Esophagus squamous epithelium (tissue), 5 donors: ENCODE measurements at places on chromosomes 2 and 18.

GRCh38 chr2:219570194-219570923 is 980 bp downstream of the OBSL1 start:
- DNase-seq: no peak

DNA sequence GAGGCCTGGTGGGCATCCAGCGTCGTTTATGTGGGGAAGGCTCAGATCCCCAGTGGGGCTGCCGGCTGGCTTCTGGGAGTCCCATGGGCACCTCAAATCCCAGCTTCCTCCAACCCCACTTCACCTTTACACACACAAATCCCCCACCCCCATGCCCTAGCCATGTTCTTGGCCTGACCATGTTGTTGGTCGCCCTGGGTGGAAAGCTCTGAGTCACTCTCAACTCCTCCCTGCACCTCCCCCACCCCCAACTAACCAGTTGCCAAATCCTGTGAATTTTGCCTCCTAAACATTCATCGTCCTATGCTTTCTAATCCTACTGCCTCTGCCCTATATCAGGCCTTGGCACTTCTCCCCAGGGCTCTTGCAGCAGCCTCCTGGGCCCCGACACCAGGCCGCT is 6.4 kb downstream of the TNS1 start:
- DNase-seq: no peak

DNA sequence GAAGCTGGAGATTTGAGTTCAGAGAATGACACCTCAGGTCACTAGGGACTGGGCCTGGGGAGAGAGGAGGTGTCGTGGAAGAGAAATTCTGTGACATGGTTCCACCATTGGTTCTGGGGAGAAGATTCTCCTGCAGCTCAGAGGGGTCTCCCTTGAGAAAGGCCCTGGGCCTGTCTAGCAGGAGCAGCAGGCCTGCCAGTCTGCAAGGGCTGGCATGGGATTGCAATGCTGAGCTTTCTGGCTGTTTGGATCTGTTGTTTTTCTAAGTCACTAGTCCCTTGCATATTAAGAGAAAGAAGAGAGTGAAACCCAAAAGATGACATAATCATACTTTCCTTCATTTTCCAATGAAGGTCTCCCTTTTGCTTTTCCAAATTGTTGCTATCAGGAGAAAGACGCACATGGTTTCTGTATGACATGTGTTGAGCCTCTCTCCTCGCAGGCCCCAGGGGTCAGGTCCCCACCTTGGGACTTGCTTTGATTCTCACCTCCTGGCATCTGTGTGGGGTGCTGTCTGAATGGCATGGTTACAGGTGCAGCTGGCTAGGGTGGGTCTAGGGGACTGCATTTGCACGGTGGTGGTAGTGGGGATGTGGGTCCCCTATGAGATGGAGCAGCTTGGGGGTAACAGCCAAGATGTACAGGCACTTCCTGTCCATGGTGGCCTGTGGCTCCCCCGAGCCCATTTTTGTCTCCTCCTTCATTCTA is 117.8 kb downstream of the GLI2 start:
- DNase-seq: no peak

- DNase-seq: no peak
Observed at GRCh38 chr2:213995400-213996105, 415.3 kb upstream of the VWC2L start.

DNA sequence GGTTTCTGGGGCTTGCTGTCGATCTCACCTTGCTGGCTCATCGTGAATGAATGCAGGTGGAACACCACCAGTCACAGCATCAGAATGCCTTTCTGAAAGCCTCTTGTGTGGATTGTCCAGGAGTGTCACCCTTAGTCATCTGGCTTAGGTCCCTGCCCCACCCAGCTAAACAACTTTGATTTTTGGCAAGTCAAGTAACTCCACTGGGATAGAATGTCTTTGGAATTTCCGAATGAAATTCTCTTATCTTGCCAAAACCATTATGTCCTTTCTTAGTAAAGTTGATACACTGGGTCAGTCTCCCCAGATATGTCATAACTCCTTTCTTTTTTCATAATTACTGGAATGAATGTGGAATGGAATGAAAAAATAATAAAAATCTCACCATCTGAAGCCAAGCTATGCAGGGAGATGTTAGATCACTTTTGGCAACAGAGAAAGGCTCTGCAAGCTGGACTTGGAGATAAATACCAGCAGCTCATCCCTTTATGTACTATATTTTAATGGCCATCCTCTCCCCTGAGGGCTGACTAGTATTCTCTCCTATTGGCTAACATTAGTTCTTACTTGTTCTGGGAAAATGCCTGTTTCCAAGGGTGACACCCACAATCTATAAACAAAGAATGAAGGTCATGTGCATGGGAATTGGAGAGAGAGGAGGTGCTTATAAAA is 35.4 kb downstream of the INSIG2 start:
- no peak for DNase-seq

DNA sequence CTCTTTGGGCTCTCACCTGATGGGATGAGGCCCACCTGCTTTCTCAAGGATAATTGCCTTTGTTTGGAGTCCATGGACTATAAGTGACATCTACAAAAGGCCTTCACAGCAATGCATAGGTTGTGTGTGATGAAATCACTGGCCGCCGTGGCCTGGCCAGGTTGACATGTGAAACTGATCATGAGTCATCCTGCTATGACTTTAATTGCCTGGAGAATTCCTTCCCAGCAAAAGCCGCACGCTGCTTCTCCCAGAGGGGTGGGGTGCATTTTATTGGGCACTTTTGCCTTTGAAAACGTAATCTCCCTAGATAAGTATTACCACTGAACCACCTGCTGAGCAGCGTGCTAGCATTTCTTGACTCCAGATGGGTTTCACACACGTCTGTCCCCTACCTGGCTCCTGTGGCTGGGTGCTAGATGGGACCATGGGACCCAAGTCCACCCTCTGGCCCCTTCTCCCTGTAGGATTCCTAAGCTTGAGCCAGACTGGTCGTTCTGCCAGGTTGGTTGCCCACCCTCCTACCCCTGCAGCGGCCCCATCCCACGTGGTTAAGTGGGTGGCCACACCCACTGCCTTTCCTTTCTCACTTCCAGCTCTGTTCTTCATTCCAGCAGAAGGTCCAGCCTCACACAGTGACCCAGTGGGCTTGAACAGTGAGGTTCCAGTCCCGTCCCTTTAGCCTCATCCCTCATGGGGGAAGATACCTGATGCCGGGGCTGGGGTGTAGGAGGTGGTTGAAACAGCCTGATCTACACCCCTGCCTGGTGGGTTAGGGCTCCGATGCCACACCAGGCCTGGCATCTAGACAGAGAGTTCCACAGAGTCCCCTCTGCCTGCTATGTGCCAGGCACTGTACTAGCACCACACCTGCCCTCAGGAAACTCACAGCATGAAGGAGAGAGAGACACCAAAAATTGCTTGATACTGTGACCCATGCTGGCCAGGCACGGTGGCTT is 89.6 kb downstream of the GBX2 start:
- no peak for DNase-seq
